Retina (tissue), 1 donor: ENCODE measurements at places on chromosomes 3 and 15.

DNA sequence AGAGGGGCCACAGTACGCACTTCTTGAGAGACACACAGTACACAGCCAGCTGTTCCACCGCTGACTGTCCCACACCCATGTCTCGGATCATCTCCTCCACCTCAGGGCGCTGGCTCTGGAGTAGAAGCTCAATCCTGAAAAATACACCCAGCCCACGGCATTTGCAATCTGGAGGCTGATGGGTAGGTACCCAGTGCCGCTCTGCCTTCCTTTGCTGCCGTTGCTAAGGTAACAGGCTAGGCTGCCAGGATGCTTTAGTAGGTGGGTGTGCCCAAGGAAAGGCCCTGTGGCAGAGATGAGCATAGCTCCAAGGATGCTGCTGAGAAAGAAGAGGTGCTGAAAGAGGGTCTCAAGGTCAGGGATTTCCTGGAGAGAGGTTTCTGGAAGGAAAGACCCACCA, 14.6 kb downstream of the TRAIP start:
- no peak for DNase-seq

DNA sequence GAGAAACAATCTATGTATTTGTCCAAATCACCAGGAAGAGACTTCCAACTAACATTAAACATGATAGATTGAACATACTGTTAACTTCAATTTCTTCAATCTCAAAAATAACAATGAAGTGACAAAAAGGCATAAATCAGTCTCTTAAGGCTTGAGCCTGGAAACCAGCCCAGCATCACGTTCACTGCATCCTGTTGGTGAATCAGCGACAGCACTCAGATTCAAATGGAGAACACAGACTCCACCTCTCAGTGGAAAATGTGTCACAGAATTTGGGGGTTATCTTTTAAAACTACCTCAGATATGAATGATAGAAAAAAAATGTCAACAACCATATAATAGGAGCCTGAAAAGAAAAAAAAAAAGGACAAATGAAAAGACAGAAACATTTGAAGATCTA, 212.0 kb downstream of the MINAR1 start:
- no peak for DNase-seq

- DNase-seq: no peak
These were observed 192.8 kb downstream of the UBE3A start for GRCh38 chr15:25245801-25246622.

GRCh38 chr15:67801142-67801541, 24.2 kb upstream of the SKOR1 start:
- DNase-seq: no peak

GRCh38 chr15:68309024-68309423, 31.5 kb downstream of the FEM1B start:
- no peak for DNase-seq

DNA sequence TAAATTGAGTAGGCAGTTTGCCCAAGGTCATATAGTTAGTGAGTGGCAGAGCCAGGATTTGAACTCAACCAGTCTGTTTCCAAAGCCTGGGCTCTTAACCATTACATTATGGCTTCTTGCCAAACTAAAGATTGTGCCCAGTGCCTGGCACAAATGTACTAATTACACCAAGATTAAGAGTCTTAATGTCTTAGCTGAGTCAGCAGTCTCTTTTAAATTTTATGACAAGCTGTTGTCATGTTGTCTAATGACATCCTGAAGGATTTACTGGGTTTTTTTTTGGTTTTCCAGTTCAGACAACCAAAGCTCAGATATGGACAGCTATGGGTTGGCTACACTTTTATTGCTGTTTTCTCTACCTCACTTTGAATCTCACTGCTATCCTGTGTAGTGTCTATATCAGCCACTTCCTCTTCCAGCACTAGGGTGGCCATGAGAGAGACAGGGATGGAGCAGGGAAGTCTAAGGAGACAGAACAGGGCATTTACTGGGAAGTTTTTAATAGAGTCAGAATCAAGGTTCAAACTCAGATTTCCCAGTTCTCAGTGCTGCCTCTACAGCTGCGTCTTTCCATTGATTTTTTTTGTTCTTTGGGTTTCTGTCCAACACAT, 10.5 kb downstream of the FBXL2 start:
- DNase-seq: no peak

GRCh38 chr3:65952842-65953241, 85.9 kb downstream of the MAGI1 start:
- DNase-seq: no peak

- no peak for DNase-seq
These were observed 320.3 kb upstream of the TGFBR2 start for GRCh38 chr3:30286007-30286669.

- peak; percentile 65 for DNase-seq
These were observed 5.0 kb upstream of the SKOR1 start for GRCh38 chr15:67820122-67820991.

- peak; percentile 56 for DNase-seq
These were observed 9.6 kb downstream of the OSBPL11 start for GRCh38 chr3:125585595-125586223.

DNA sequence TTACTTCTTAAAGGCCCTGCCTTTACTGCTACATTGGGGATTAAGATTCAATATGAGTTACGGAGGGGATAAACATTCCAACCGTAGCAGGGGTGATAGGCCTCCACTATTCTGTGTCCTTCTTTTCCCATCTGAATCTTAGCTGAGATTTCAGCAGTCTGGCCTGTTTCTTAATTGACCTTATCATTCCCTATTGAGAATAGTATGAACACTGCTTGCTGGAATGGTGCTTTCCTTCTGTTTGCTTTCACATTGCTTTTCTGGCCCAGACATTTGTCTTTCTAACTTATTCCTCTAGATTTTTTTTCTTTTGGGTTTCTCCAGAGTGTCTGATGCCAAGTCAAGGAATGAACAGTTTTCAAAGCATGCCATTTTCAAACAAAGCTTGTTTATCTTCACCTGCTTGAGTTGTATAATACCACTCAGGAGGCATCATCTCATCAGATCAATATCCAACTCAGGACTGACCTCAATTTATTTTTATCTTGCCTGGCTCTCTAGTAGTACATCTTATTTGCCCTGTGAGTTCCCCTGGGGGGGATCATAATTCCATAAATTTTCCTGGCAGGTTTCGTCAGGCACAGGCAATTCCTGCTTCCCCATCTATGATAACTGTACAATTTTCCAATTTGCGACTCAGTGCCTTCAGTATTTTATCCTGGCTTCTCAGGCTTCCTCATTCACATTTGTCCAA, 161.1 kb upstream of the STT3B start:
- DNase-seq: no peak

GRCh38 chr3:101320475-101320874, at the start of gene IMPG2:
Gene IMPG2 (minus strand): TSS chr3:101320575. CDS start chr3:101320372, 203 bp downstream.
- DNase-seq: no peak

- DNase-seq: no peak
These were observed 714.1 kb downstream of the NAALADL2 start for GRCh38 chr3:175573226-175573625.

DNA sequence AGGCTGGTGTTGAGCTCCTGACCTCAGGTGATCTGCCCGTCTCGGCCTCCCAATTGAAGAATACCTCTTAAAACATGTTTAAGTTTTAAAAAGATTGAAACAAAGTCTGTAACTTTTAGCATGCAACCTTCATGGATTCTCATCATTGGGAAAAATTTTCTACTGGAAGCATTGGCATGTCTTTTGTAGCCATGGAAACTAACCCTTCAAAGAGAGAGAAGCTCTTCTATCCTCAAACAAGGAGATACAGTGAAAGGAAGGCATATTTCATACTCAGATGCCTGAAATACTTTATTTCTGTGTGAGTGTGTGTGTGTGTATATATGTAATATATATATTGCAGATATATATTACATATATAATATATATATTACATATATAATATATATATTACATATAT, 154.9 kb downstream of the CHDH start:
- DNase-seq: no peak

DNA sequence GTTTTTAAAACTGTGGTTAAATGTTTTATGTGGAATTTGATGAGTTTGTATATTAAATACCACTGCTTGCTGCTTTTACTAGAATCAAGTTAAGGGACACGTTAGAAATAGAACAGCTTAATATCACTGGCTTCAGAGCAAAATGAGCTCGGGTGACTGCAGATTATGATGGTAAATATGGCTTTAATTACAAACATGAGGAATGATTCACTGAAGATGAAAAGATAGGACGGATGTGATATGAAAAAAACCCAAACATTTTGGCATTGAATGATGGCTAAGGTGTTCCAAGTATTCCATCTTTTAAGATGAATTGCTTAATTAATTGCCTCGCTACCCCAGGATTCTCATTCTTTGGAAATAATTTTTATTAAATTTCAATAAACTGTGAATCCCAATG, 33.7 kb downstream of the SLC24A1 start:
- DNase-seq: no peak

DNA sequence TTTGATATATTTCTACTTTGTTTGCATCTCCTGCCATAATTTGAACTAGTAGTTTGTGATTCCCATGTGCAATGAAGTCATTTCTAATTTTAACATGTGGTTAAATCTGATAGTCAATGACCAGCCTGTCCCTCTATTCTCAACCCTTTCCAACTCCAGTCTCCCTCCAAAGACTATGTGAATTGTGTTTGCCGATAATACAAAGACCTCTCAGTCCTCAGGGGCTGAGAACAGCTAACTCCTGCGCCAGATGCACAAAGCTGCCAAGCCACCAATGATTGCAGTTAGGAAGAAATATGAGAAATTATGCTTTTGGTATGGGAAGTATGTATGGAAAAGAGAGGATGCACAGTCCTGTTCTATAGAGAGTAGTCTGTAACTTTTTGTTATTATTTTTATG, 54.0 kb downstream of the KCNH8 start:
- no peak for DNase-seq

DNA sequence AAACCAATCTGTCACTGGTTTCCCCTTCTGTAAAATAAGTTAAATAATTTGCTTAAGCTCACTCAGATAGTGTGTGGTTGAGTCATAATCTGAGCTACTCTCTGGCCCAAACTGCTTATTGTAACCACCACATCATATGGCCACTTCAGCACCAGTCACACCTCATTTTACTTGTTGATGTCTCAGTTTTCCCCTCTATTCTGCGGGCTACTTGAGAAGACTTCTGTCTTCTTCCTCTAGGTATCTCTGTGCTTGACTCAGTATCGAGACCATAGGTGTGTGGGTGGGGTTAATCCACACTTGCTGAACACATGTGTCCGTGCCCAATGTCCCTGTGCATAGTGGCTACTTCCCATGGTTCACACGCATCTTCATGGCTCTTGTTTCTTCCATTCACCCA, 32.9 kb downstream of the CRYGS start:
- no peak for DNase-seq

GRCh38 chr3:53846134-53846850, at the start of the genes CHDH and IL17RB:
Gene CHDH (minus strand): TSS chr3:53846419. CDS start chr3:53824008, 22,411 bp downstream.
Gene IL17RB (plus strand): TSS chr3:53846568. CDS start chr3:53846589, 21 bp downstream.
- peak; percentile 76 for DNase-seq

DNA sequence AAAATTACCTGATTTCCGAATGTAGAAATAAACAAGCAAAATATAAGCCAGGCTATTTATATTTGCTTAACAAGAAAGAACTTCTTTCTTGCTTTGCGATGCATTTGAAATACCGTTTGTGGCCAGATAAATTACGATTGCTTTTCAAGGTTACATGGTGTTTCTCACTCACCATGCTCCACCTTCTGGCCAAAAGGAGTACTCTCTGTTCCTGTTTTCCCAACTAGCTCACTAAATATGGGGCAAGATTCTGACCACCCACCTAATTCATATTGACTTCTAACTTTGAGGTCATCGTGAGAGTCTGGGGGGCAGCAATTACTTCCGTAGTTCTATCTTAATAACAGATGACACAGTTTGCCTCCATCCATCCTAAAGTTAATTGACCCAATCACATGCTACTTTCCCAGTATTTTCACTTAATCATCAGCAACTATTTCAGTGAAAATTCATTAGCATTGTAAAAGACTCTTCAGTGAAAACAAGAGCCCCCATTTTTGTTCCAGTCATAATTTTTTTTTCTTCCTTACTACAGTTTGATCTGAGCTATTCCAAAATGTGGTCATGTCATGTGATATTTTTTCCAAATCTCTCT, 25.9 kb downstream of the ACP3 start:
- peak; percentile 48 for DNase-seq
